CD8-positive, alpha-beta memory T cell (primary cell): ENCODE measurements at places on chromosomes 3 and 15.

GRCh38 chr3:127410137-127410488, 122.3 kb upstream of the PRR20G start:
- H3K4me3 ChIP-seq, result no peak overlapping the region
- no peak for DNase-seq
- no peaks in the 10 kb centered on the region for H3K4me1 ChIP-seq
- H3K36me3 ChIP-seq, result no peaks in the 10 kb centered on the region
- no peaks in the 10 kb centered on the region for H3K27me3 ChIP-seq

DNA sequence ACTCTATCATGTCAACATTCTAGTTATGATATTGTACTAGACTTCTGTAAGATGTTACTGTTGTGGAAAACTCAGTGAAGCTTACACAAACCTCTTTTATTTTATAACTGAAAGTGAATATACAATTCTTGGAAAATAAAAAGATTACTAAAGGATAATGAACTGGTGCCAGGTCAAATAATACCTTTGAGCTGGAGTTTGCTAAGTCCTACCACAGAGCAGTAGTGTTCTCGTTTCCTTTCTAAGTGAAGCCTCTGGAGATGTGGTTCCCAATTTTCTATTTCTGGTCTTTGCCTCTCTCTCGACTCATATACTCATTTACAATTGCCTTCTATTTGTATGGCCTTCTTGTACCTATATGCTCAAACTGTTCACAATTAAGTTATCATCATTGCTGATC, 942.9 kb downstream of the SQOR start:
- DNase-seq, result no peak
- no peak overlapping the region for H3K27ac ChIP-seq
- no peak overlapping the region for H3K4me3 ChIP-seq
- no peaks in the 10 kb centered on the region for H3K4me1 ChIP-seq
- H3K36me3 ChIP-seq, result no peaks in the 10 kb centered on the region

- no peaks in the 10 kb centered on the region for H3K27me3 ChIP-seq
- H3K4me1 ChIP-seq, result peaks cover 62% of the 10 kb centered on the region
- no peak for DNase-seq
- H3K36me3 ChIP-seq, result peaks cover 28% of the 10 kb centered on the region
Measured at GRCh38 chr15:92886815-92887214, 13.3 kb upstream of the CHD2 start.

- DNase-seq, result no peak
- no peaks in the 10 kb centered on the region for H3K36me3 ChIP-seq
- no peak overlapping the region for H3K27ac ChIP-seq
- H3K4me3 ChIP-seq, result no peak overlapping the region
Measured at GRCh38 chr3:40979962-40980361, 219.3 kb upstream of the CTNNB1 start.

DNA sequence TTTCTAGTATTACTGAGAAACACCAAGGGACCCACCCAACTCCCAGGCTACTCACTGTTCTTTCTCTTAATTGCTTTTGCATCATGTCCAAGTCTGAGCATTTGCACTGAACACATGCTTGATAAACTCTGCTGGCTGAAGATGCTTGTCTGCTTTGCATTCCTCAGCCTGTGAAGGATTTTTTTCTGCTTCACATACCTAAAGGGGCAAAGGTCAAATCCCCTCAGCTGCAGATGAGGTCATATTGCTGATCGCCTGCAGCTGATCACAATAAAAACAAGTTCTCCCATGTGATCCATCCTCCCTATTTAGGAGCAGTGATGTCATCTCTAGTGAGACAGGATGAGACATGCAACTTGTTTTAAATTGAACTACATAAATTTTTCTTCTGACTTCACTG, 84.6 kb upstream of the DCBLD2 start:
- H3K36me3 ChIP-seq, result no peaks in the 10 kb centered on the region
- H3K4me1 ChIP-seq, result no peaks in the 10 kb centered on the region
- no peak for DNase-seq
- no peak overlapping the region for H3K4me3 ChIP-seq

- H3K27ac ChIP-seq, result no peak overlapping the region
- no peak overlapping the region for H3K4me3 ChIP-seq
- no peak for DNase-seq
- H3K36me3 ChIP-seq, result no peaks in the 10 kb centered on the region
- H3K27me3 ChIP-seq, result no peaks in the 10 kb centered on the region
Measured at GRCh38 chr3:19202303-19202702, 54.0 kb downstream of the KCNH8 start.
